ENCODE measurements at places on chromosomes 13 and 19.

GRCh38 chr19:41887711-41888382 is 4.9 kb downstream of the ARHGEF1 start:
- DNase-seq, result peak; percentile 78

- no peak for DNase-seq
These were observed 2.3 kb upstream of the LGALS7B start for GRCh38 chr19:38786572-38787265.

GRCh38 chr19:41564515-41565378 is 11.2 kb upstream of the CEACAM21 start:
- DNase-seq, result no peak

GRCh38 chr19:10191347-10191746 is 3.4 kb downstream of the DNMT1 start:
- no peak for DNase-seq

GRCh38 chr13:88643233-88643632 is 972.1 kb downstream of the SLITRK5 start:
- no peak for DNase-seq

GRCh38 chr19:3383121-3383722 is 16.8 kb downstream of the NFIC start:
- no peak for DNase-seq

DNA sequence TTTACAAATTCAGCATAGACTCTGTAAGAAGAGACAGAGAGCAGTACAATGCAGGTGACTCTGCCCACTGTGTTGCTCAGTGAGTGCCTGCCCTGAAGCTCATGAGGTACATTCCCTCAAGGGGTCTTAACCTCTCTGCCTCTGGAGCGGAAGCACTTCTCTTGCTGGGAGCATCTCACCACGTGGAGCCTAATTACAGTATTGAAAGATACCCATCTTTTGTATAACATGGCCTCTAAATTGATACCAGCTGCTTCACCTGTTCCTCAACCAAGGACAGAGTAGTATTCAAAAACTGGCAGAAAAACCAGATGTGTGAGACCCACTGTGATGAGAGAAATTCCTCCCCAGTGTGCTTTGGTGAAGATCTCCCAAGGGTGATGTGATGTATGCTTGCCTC is 77.1 kb downstream of the SACS start:
- no peak for DNase-seq

DNA sequence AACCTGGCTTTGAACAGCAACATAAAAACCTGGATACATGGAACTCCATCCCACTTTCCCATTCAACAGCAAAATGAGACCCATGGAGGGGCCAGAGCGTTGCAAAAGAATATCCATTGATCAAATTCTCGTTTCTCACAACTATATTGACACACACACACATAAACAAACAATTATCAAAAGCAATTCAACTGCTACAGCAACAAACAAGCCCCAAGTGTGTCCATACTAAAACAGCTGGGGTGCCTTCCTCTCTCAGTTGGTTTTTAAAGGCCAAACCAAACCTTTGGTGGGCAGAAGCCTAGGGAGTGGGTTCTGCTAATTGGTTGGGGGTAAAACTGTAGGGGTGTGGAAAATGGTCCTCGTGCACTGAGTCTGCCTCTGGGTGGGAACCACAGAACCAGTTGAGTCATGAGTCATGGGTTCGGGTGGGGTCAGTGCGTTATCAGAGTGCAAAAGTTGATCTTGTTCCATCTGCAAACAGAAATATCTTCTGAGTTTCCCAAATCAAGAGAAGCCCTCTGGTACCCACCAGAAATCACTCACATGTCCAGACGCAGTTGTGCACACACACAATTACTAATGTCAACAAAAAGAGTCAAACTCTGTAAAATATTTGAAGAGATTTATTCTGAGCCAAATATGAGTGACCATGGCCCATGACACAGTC is 18.5 kb downstream of the GPR42 start:
- DNase-seq, result no peak

- peak; percentile 12 for DNase-seq
These were observed 686 bp downstream of the SETDB2 start for GRCh38 chr13:49444524-49445395.

- no peak for DNase-seq
These were observed 819.2 kb downstream of the UQCRFS1 start for GRCh38 chr19:28393574-28394336.

- DNase-seq, result no peak
These were observed 18.1 kb upstream of the MIER2 start for GRCh38 chr19:362683-363082.
